HT-29 (cell line): ENCODE measurements at places on chromosomes 13 and 19. TPM values are rescaled to one million over a fixed set of nuclear protein-coding genes. Genes with fewer than 3 reads are reported as not detected.

GRCh38 chr13:96650301-96650886, 343.9 kb downstream of the OXGR1 start:
- peak; percentile 28 for DNase-seq

Gene PMIS2
- not detected in 2 replicates for total RNA-seq

Gene ZNF160
- total RNA-seq, result 8.5 and 14.9 TPM in 2 replicates

DNA sequence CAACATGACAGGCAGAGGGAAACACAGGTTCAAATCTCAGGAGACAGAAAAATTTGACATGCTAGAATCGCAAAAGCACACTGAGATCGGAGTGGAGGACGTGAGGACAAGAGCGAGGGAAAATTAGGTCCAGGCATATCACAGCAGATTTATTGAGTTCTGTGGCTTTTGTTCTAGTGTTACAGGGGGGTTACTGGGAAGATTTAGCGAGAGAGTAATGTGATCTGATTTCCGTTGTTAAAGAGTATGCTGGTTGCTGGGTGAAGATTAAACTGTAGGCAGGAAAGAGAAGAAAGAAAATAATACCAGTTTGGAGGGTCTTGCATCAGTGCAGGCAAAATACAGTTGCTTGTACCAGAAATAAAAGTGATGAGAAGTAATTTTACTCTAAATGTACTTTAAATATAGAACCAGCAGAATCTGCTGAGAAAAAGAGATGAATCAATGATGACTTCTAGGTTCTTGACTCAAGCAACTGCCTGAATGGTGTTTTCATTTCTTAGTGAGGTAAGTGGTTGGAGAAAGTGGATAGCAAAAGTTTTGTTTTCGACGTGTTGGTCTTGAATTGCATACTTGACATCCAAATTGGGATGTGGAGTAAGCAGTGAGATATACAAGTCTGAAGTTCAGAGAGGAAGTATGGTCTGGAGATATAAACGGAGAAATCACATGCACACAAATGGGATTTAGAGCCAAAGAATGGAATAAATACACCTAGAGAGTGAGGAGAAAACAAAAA, 35.7 kb downstream of the UFM1 start:
- DNase-seq, result no peak

- no peak for DNase-seq
These were observed 1554.9 kb downstream of the EFNB2 start for GRCh38 chr13:104980586-104980985.

Gene CGB2
- total RNA-seq, result not detected in 2 replicates

DNA sequence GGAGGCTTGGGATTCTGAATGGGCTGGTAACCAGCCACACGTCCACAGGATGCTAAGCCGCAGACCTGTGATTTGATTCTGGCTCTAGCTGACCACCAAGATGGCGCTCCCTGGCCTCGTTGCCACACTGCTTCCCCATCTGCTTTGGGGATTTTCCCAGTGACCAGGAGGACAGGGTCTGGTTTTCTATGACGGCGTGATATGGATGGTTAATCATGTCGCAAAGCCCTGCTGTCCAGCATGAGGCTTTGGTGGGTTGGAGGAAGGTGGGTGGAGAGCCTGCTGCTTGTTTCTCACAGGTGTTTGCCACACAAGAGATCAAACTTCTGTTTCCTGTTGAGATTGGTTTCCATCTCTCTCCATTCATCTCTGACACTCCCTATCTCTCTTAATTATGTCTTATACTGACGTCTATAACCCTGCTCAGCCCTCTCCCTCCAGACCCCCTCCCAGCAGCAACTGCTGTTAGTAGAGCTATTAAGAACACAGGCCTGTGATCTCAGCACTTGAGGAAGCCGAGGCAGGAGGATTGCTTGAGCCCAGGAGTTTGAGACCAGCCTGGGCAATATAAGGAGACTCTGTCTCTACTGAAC, 102.7 kb downstream of the SIPA1L3 start:
- DNase-seq, result no peak
